Naive thymus-derived CD8-positive, alpha-beta T cell (primary cell): ENCODE measurements at places on chromosomes 7 and 10. TPM values are rescaled to one million over a fixed set of nuclear protein-coding genes. Genes with fewer than 3 reads are reported as not detected.

The ASB10 gene
- total RNA-seq, result not detected

The CDHR1 gene
- 0.29 TPM for total RNA-seq

The CYP2C18 gene
- total RNA-seq, result not detected

The CROT gene
- total RNA-seq, result 16.9 TPM

The NDUFA5 gene
- 65.3 TPM for total RNA-seq

The C10orf71 gene
- not detected for total RNA-seq

GRCh38 chr7:19051767-19052375 lies 65.6 kb downstream of the TWIST1 start:
- DNase-seq, result peak; percentile 2
- no peaks in the 10 kb centered on the region for H3K27me3 ChIP-seq
- H3K36me3 ChIP-seq, result no peaks in the 10 kb centered on the region
- no peak overlapping the region for H3K27ac ChIP-seq
- H3K4me3 ChIP-seq, result no peak overlapping the region

DNA sequence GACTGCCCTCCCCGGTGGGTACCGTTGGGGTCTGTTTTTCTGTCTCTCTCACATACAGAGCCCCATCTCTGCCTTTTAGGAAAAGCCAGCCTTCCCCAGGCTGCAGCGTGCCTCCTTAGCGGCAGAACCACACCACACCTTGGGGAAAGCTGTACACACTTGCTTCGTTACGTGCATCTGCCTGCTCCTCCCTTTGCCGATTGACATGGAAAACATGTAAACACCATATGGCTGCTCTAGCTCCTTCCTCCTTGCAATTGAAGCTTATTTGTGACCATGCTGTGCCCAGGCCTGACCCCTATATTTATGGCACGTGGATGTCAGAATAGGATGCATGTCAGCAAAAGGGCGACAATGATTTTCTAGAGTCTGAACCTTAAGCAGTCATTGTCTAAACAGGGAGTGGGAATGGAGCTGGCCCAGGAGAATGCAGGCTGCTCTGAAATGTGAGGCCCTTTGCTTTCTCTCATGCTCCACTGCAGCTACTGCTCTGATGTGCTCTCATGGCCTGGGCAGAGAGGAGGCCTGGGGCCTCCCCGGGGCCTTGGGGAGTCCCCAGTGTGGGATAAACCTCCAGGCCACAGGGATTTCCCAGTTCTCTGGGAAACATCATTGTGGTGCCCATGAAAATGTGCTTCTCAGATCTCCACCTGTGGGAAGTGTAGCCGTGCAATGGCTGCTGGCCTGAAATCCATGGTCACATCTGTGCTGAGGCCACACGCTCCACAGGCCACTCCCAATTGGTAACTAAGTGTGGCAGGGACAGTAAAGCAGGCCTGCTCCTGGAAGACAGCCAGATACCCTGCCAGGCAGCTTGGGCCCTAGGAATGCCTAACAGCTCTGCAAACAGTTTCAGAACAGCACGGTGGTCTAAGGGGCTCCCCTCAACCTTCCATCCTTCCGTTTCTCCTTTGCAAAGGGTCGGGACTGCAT lies 18.6 kb downstream of the PDE6C start:
- H3K4me1 ChIP-seq, result no peaks in the 10 kb centered on the region
- no peak overlapping the region for H3K27ac ChIP-seq
- DNase-seq, result no peak
- H3K36me3 ChIP-seq, result no peaks in the 10 kb centered on the region
- H3K4me3 ChIP-seq, result no peak overlapping the region
- H3K27me3 ChIP-seq, result peaks cover 10% of the 10 kb centered on the region

- H3K4me3 ChIP-seq, result no peak overlapping the region
- no peaks in the 10 kb centered on the region for H3K4me1 ChIP-seq
- no peak for DNase-seq
Observed at GRCh38 chr10:31678575-31679516, 249.8 kb downstream of the ARHGAP12 start.

GRCh38 chr7:106199024-106199423 lies 85.8 kb downstream of the NAMPT start:
- H3K27me3 ChIP-seq, result peaks cover 12% of the 10 kb centered on the region
- no peak overlapping the region for H3K4me3 ChIP-seq
- no peaks in the 10 kb centered on the region for H3K36me3 ChIP-seq

DNA sequence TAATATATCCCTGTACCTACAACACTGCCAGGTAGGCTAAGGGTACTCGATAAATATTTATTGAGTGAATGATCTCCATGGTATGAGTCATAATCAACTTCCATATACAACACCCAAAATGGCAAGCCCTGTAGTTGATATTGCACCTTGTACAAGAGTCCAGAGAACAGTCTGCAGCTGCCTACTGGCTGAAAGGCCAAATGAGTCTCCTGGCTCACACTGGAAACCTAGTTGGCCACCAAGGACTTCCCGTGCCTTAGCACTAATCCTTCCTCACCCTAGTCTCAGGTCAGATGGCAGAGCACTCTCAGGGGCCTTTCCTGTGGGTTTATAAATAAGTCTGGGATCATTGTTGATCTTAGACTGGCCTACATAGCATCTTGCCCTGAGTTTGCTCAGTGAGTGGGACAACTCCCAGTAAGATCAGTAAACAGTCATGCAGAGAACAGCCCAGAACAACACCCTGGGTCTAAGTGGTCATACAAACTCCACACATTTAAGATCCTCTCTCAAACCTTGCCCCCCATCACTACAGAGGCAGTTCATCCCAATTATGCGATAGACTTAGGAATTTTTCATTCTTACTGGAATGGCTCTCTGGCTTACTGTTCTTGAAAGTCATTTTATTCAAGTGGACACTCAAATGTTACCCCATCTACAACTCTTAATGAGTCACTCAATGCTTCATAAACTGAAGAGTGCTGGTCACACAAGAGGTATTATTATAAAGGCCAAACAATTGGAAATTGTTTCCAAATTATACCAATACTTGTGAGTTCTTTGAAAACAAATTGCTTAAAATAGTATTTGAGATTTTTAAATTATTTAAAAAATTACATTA lies 14.7 kb upstream of the SLC16A9 start:
- H3K27me3 ChIP-seq, result peaks cover 8% of the 10 kb centered on the region
- DNase-seq, result no peak
- no peak overlapping the region for H3K27ac ChIP-seq
- H3K4me1 ChIP-seq, result no peaks in the 10 kb centered on the region
- H3K36me3 ChIP-seq, result no peaks in the 10 kb centered on the region

GRCh38 chr10:4807761-4808507 lies 18.1 kb upstream of the AKR1E2 start:
- H3K4me1 ChIP-seq, result no peaks in the 10 kb centered on the region
- peaks cover 19% of the 10 kb centered on the region for H3K27me3 ChIP-seq

GRCh38 chr7:151692721-151693120 lies 173.0 kb upstream of the RHEB start:
- H3K27ac ChIP-seq, result no peak overlapping the region
- peaks cover 2% of the 10 kb centered on the region for H3K36me3 ChIP-seq
- no peak overlapping the region for H3K4me3 ChIP-seq
- DNase-seq, result no peak
- no peaks in the 10 kb centered on the region for H3K27me3 ChIP-seq

DNA sequence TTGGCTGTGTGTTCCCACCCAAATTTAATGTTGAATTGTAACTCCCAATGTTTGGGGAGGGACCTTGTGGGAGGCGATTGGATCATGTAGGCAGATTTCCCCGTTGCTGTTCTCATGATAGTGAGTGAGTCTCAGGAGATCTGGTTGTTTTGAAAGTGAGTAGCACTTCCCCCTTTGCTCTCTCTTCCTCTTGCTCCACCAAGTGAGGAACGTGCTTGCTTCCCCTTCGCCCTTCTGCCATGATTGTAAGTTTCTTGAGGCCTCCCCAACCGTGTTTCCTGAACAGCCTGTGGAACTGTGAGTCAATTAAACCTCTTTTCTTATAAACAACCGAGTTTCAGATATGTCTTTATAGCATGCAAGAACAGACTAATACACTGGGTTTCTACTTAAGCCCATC lies 176.3 kb downstream of the CDK14 start:
- no peaks in the 10 kb centered on the region for H3K27me3 ChIP-seq
- no peak for DNase-seq
- no peak overlapping the region for H3K27ac ChIP-seq
- no peaks in the 10 kb centered on the region for H3K36me3 ChIP-seq
- H3K4me1 ChIP-seq, result no peaks in the 10 kb centered on the region

GRCh38 chr7:97270280-97270679 lies 152.8 kb downstream of the SDHAF3 start:
- no peaks in the 10 kb centered on the region for H3K36me3 ChIP-seq
- H3K27me3 ChIP-seq, result peaks cover 8% of the 10 kb centered on the region
- no peak overlapping the region for H3K27ac ChIP-seq
- no peak overlapping the region for H3K4me3 ChIP-seq

DNA sequence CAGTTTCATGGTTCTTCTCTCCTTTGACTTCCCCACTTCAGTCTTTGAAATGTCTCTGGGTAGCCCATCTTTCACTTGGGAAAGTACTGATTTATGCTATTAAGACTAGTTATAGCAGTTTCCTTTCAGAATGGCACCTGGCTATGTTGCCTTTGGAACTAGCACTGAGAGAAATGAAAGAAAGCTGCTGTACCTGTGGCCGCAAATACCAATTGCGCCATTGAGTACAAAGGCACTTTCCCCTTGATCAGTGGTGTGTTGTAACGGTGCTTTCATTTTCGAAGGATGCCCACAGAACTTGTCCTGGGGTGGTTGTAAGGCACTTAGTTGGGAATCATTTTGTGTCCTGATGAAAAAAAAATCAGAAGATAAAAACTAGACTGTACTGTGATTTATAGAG lies 16.8 kb downstream of the BUB3 start:
- H3K4me3 ChIP-seq, result no peak overlapping the region
- no peaks in the 10 kb centered on the region for H3K27me3 ChIP-seq
- peak overlapping the region; percentile 4 for H3K27ac ChIP-seq
- H3K36me3 ChIP-seq, result peaks cover 40% of the 10 kb centered on the region
- peaks cover 35% of the 10 kb centered on the region for H3K4me1 ChIP-seq
- no peak for DNase-seq

- no peaks in the 10 kb centered on the region for H3K27me3 ChIP-seq
- H3K36me3 ChIP-seq, result peaks cover 9% of the 10 kb centered on the region
- H3K4me1 ChIP-seq, result peaks cover 2% of the 10 kb centered on the region
- no peak for DNase-seq
Observed at GRCh38 chr7:28018020-28018419, 162.6 kb downstream of the JAZF1 start.

GRCh38 chr7:144628176-144628575 lies 207.7 kb downstream of the TPK1 start:
- H3K36me3 ChIP-seq, result peaks cover 34% of the 10 kb centered on the region
- H3K4me3 ChIP-seq, result no peak overlapping the region
- no peaks in the 10 kb centered on the region for H3K27me3 ChIP-seq
- no peak for DNase-seq
- no peak overlapping the region for H3K27ac ChIP-seq
- H3K4me1 ChIP-seq, result peaks cover 3% of the 10 kb centered on the region
